ENCODE measurements at places on chromosomes 2 and 18.

- peak; percentile 45 for DNase-seq
Observed at GRCh38 chr2:158969715-158970240, 1.3 kb downstream of the TANC1 start.

DNA sequence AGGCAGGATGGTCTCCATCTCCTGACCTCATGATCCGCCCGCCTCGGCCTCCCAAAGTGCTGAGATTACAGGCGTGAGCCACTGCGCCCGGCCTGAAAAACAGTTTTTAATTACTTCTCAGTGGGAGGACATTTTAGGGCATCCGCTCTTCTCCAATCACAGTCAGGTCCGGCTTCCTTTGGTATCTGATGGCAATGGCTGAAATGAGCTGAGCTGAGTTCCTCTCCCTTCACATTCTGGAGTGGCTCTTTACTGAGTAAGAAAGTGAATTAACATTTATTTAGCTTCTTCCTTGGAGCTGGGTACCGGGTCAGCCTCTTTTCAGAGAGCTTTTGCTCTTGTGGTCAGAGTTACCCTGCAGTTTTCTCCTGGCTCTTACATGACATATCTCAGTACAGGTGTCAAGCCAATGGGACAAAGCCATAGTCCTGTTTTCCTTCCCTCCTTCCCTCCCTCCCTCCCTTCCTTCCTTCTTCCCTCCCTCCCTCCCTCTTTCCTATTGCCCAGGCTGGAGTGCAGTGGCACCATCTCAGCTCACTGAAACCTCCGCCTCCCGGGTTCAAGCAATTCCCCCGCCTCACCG, 1.1 kb upstream of the TTC27 start:
- no peak for DNase-seq

GRCh38 chr18:51188024-51188701, 9.3 kb downstream of the MEX3C start:
- no peak for DNase-seq

GRCh38 chr2:146844226-146844990, 1000.4 kb upstream of the ACVR2A start:
- no peak for DNase-seq

DNA sequence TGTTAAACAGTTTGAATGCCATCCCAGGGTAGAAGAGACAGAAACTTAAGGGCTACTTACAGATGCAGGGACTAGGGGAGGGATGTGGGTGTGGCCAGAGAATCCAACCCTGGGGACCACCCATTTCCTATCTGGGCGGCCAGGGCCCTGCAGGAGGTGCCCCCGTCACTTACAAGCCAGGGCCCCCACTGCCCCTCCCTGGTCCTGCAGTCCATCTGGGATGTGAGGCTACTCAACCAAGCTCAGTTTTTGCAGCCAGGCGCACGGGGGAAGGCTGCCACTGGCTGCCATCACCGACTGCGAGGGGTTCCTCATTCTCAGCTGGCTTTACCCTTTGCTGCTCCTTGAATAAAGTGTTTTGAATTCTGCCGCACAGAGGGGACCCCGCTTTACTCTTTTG, 42.1 kb downstream of the RRM2 start:
- DNase-seq: no peak

DNA sequence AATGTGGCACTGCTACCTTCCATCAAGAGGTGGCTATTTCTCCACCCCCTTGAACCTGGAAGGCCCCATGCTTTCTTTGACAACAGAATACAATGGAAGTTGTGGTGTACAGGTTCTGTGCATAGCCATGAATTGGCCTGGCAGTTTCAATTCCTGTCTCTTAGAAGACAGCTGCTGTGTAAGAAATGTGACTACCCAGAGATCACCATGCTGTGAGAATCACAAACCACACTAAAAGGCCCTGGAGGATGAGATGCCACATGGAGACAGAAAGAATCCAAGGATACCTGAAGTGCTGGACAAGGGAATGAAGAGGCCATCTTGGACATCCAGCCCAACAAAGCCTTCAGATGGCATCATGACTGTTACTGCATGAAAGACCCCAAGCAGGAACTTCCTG, 47.7 kb upstream of the EHBP1 start:
- DNase-seq: no peak

GRCh38 chr2:72000110-72000509, 147.6 kb downstream of the CYP26B1 start:
- no peak for DNase-seq

- no peak for DNase-seq
Observed at GRCh38 chr18:8081267-8081666, 514.2 kb downstream of the PTPRM start.

GRCh38 chr2:217456016-217456415, 546.8 kb downstream of the TNS1 start:
- DNase-seq: no peak

- DNase-seq: no peak
Observed at GRCh38 chr18:48808476-48808875, 142.3 kb downstream of the SMAD7 start.

GRCh38 chr2:182824056-182824766, 42.2 kb downstream of the FRZB start:
- DNase-seq: no peak
